ENCODE measurements at places on chromosomes 2 and 18. TPM values are rescaled to one million over a fixed set of nuclear protein-coding genes. Genes with fewer than 3 reads are reported as not detected.

MLPH gene
- total RNA-seq, result 37.0 TPM

HES6 gene
- 1.7 TPM for total RNA-seq

SSB gene
- 37.2 TPM for total RNA-seq

MEIS1 gene
- 29.5 TPM for total RNA-seq

LINC00305 gene
- total RNA-seq, result not detected

MC2R gene
- total RNA-seq, result not detected

SP100 gene
- 68.8 TPM for total RNA-seq

RGPD3 gene
- total RNA-seq, result under 0.01 TPM

DOK6 gene
- total RNA-seq, result 0.45 TPM

MYL1 gene
- total RNA-seq, result not detected

TCF4 gene
- 148 TPM for total RNA-seq

MATN3 gene
- 1.1 TPM for total RNA-seq

CYP27C1 gene
- 0.08 TPM for total RNA-seq

CROCC2 gene
- total RNA-seq, result 0.12 TPM

MEP1B gene
- total RNA-seq, result 0.12 TPM

CHRNG gene
- total RNA-seq, result not detected

PDE11A gene
- not detected for total RNA-seq

QPCT gene
- total RNA-seq, result 2.2 TPM

SPHKAP gene
- total RNA-seq, result not detected

PRSS56 gene
- total RNA-seq, result not detected

ONECUT2 gene
- total RNA-seq, result under 0.01 TPM

TMEM37 gene
- not detected for total RNA-seq

EFEMP1 gene
- 4,421 TPM for total RNA-seq

CFC1 gene
- not detected for total RNA-seq

HK2 gene
- total RNA-seq, result 30.7 TPM

DSEL gene
- total RNA-seq, result 30.7 TPM

NMS gene
- not detected for total RNA-seq

SPC25 gene
- total RNA-seq, result not detected

SPEG gene
- total RNA-seq, result 9.1 TPM

ELOA2 gene
- total RNA-seq, result not detected

All from smooth muscle cell of the coronary artery (primary cell).